Esophagus squamous epithelium (tissue), 5 donors: ENCODE measurements at places on chromosomes 5 and 9.

GRCh38 chr5:149594206-149594895 is 13.1 kb downstream of the ARHGEF37 start:
- DNase-seq = no peak

DNA sequence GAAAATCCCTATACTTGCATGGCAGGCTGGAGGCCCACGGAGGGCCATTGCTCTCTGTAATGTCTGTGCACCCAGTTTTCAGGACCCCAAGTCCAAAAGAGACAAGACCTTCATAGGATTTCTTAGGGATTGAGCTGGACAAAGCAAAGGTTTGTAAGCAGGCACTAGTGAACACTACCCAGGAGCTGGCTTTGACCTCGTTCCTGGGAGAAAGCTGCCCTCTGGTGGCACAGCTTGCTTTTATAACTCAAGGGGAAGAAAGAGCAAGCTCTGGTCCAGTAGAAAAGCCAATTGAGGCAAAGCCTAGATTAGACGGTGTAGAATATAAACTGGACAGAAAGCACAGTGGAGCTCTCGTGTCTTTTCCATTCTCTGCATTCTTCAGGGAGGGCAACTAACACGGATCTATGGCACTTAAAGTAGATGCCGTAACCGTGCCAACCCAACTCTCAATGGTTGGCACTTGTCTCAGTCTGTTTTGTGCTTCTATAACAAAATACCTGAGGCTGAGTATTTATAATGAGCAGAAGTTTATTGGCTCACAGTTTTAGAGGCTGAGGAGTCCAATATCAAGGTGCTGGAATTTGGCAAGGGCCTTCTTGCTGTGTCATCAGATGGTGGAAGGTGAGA is 7.9 kb downstream of the GABRP start:
- no peak for DNase-seq

DNA sequence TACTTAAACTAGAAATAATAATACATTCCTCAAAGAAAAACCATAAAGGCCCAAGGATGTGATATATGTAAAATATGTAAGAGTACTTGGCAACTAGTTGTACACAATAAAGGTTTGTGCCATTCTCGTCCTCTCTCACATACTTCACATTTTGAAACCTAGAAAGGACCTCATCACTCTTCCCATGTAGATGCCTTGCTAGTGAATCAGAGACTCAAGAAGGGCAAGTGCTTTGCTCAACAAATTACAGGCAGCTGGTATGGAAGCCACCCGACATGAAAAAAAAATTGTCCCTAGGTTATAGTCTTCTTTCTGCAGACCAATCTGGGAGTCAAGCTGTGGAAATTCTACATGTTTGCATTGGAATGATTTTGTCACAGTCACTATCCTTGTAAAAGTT is 31.7 kb downstream of the ADRB2 start:
- no peak for DNase-seq

DNA sequence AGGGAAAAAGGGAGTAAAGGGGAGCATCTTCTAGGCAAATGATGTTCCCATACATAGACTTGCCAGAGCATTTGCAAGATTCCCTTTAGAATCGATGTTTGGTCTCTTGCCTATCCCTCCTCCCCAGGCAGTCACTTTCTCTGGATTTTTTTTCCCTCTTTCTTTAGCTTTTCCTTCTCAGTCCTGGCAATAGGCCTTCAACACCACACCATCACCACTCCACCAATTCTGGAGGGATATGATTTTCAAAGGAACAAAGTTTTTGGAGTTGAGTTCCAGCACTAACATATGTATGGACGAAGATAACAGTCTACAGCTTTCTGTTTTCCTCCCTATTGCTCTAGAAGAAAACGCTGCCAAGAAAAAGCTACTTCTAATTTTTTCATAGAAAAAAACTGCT is 377.4 kb downstream of the PDE4D start:
- DNase-seq = no peak

DNA sequence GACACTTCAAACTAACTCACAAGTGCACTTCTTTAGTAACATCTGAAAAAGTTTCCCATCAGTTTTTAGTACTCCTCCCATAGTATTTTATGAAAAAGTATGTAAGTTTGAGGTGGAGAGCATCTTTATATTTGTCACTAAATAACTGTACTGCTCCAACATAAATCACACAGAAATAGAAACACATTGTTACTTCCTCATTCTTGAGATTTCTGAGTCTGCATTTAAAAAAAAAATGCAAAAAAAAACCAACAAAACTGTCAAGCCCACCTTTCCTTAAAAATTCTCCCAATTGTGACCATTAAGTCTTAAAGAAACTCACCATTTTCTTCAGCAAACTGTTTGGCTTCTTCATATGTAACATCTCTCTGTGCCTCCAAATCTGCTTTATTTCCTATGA is 18.7 kb downstream of the RAB14 start:
- DNase-seq = no peak

DNA sequence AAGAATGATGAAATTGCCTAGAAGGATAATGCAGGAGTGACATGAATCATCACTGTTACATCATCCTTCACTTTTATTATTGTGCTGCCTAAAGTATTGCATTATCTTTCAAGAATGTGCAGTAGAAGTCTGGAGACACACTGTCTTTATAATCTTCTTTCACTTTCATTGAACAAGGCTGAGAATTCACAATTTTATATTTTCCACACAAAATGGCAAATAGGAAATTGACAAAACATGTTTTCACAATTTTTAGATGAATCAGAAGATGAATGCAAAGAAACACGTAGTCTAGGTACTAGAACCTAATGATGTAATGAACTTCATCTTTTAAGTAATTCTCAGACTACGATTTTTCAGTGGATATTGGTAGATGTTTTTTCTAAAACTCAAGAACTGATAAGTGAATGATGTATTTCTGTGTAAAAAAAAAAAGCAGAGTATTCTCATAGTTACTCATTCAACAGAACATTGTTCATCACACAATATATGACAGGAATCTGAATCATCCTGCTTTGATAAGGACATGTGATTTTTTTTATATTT is 131.5 kb upstream of the GRHPR start:
- DNase-seq = no peak
